CD4-positive, alpha-beta T cell (primary cell): ENCODE measurements at places on chromosomes 7 and 10.

GRCh38 chr7:99631295-99632109, 14.8 kb downstream of the ZSCAN25 start:
- H3K27me3 ChIP-seq = no peaks in the 10 kb centered on the region
- no peak for DNase-seq
- no peak overlapping the region for H3K27ac ChIP-seq
- H3K4me1 ChIP-seq = no peaks in the 10 kb centered on the region
- H3K36me3 ChIP-seq = peaks cover 71% of the 10 kb centered on the region

DNA sequence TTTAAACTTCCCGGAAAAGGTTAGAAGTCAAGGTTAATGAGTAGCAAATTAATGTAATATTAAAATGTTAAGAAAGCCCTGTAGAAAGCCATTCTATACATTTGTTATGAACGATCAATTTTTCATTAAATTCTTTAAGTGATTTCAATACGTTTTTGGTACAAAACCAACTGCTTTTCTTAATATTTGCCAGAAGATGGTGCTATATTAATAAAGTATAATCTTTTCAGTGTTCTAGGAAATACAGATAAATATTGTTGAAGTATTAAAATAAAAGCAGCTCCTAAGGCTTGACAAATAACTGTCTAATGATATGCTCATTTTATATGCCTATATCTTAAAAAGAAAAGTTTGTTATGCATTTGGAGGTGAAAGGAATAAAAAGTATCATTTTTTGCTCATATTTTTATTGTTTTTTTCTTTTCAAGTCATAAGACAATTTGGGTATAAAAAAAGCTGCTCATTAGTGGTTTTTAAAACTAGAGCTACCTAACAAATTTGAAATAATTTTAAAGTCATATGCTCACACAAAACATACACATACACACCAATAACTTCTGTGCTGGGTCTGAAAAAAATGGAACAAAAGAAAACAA, 130.3 kb upstream of the POT1 start:
- no peak for DNase-seq
- H3K27ac ChIP-seq = no peak overlapping the region
- no peaks in the 10 kb centered on the region for H3K36me3 ChIP-seq
- H3K27me3 ChIP-seq = no peaks in the 10 kb centered on the region
- no peaks in the 10 kb centered on the region for H3K4me1 ChIP-seq

GRCh38 chr10:23556727-23557440, 118.0 kb downstream of the OTUD1 start:
- H3K36me3 ChIP-seq = no peaks in the 10 kb centered on the region
- no peaks in the 10 kb centered on the region for H3K27me3 ChIP-seq
- no peak for DNase-seq
- no peak overlapping the region for H3K27ac ChIP-seq
- H3K4me1 ChIP-seq = no peaks in the 10 kb centered on the region

DNA sequence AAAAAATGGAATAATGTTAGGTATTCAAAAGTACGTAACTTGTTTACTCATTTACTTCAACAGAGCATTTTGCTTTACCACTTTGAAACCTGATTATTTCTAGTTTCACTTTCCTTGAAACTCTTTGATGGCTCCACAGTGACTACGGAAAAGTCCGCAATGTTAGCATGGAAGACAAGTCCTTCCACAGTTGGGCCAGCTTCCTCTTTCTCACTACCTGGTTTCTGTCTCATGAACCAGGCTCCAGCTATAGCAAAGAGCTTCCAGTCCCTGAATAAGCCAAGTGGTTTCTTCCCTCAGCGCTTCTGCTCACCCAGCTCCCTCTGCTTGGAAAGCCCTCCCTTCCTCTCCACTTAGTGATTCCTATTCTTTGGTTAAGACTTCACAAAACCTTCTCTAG, 44.8 kb upstream of the SLC16A12 start:
- H3K4me3 ChIP-seq = no peak overlapping the region
- H3K4me1 ChIP-seq = no peaks in the 10 kb centered on the region
- DNase-seq = no peak
- no peak overlapping the region for H3K27ac ChIP-seq

DNA sequence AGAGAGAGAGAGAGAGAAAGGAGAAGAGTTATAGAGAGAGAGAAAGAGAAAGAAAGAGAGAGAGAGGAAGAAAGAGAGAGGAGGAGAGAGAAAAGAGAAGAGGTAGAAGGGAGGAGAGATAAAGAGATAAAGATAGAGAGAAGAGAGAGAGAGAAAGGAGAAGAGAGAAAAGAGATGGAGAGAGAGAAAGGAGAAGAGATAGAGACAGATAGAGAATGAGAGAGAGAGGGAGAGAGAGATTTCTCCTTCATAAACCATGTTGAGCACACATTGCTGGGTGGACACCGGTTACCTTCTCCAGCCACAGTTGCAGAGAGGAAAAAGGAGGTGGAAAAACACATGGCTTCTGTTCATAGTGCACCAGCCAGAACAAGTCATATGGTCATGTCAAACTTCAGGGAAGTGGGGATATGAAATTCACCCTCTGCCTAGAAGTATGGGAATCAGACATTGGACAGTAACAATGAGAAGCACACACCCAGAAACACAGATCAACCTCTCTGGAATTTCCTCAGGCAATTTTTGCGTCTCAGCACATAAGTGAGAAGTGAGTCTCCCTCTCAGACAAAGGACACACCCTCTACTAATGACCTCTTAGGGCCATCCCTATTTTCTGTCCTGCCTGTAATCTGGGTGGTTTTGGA, 172.5 kb upstream of the SVIL start:
- peaks cover 1% of the 10 kb centered on the region for H3K4me1 ChIP-seq
- DNase-seq = no peak
- H3K27ac ChIP-seq = no peak overlapping the region

DNA sequence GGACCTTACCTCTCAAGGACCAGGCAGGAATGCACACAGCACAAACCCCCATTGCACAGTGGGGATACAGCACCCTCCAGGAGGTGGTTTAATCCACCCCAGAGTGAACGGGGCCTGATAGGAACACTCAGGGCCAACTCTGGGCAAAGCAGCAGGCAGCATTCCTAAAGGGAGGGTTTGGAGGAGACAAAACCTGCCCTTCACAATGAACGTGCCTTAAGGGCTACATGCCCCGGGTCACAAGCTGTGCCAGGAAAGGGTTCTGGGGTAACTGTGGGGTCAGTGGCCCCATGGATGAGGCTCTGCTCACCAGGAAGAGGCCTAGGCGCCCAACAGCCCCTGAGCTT, 1.1 kb downstream of the GPRIN2 start:
- H3K4me1 ChIP-seq = peaks cover 6% of the 10 kb centered on the region
- no peaks in the 10 kb centered on the region for H3K36me3 ChIP-seq

- no peak for DNase-seq
- no peaks in the 10 kb centered on the region for H3K36me3 ChIP-seq
- no peaks in the 10 kb centered on the region for H3K4me1 ChIP-seq
- H3K27me3 ChIP-seq = peaks cover 7% of the 10 kb centered on the region
- no peak overlapping the region for H3K27ac ChIP-seq
Observed at GRCh38 chr10:10849306-10849705, 168.4 kb upstream of the CELF2 start.

DNA sequence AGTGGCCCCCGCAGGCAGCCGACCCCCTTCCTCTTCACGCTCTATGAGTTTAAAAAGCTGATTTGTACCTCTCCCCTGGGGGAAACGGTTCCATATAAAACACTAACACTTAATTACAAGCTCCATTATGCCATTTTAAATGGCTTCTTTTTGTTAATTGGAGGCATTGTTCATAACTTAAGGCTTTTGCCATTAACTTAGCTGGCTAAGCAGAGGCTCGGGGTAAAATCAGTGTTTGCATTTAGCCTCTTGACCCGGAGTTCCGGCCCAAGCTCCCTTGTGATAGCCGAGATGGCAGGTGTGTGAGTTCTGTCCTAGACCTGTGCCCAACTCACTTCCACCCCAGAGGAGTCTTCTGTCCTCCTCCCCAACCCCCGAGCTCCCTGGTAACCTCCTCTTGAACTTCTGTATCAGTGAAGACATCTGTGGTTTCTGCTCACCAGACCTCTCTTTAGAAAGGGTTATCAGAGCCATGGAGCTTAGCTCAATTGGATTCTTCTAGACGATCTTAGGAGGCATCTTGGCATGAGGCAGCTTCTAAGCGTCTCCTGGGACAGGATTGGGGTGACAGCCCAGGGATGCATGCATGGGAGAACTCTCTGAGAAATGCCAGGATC, 34.2 kb upstream of the SH2B2 start:
- H3K4me1 ChIP-seq = no peaks in the 10 kb centered on the region
- no peaks in the 10 kb centered on the region for H3K27me3 ChIP-seq
- no peak overlapping the region for H3K27ac ChIP-seq
- H3K36me3 ChIP-seq = peaks cover 2% of the 10 kb centered on the region
- DNase-seq = no peak

- H3K27ac ChIP-seq = no peak overlapping the region
- no peaks in the 10 kb centered on the region for H3K27me3 ChIP-seq
- no peak for DNase-seq
- H3K4me1 ChIP-seq = no peaks in the 10 kb centered on the region
Observed at GRCh38 chr7:16604054-16604453, 41.5 kb downstream of the ANKMY2 start.

DNA sequence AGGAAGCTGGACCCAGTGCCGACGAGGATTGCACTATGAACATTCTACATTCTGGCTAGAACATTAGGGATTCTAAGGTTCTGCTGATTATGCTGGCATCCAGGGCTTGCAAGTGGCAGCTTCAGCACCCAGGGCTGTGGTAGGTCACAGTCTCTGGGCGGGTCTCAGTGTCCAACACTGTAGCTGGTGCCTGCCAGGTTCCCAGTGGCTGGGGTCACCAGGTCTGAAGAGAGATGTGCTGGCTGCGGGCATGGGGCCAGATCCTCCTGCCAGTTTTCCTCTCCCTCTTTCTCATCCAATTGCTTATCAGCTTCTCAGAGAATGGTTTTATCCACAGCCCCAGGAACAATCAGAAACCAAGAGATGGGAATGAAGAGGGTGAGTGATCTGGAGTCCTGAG, at the start of gene PTTG1IP2:
TSS of gene PTTG1IP2 (plus strand) at position 86 of the 400 bp plus-strand sequence. CDS start at position 234, 148 bp downstream.
- no peaks in the 10 kb centered on the region for H3K27me3 ChIP-seq
- no peak within 1 kb of the TSS for H3K4me3 ChIP-seq

GRCh38 chr10:101295261-101295660, 58.7 kb upstream of the BTRC start:
- no peak for DNase-seq
- no peak overlapping the region for H3K4me3 ChIP-seq

DNA sequence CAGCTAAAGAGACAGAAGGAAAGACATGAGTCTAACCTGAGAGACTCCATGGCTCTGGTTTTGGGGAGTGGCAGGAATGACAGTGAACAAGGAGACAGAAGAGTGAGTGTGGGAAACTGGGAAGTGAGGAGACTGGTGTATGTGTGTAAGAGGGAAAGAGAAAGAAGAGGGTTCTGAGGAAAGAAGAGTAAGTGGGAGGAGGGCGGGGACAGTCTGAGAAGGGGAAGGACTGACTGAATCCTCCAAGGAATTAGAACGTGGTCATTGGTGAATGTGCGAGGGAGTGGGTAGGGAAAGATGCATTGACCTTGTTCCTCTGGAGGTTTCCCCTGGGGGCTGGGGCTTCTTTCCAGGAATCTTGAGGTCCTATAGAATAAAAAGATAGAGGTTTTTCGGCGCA, 26.6 kb downstream of the WNT8B start:
- H3K4me3 ChIP-seq = no peak overlapping the region
- DNase-seq = no peak
- no peak overlapping the region for H3K27ac ChIP-seq
- peaks cover 49% of the 10 kb centered on the region for H3K36me3 ChIP-seq
- H3K27me3 ChIP-seq = no peaks in the 10 kb centered on the region

- no peaks in the 10 kb centered on the region for H3K36me3 ChIP-seq
- no peak for DNase-seq
- H3K4me1 ChIP-seq = peaks cover 15% of the 10 kb centered on the region
- no peaks in the 10 kb centered on the region for H3K27me3 ChIP-seq
- no peak overlapping the region for H3K4me3 ChIP-seq
Observed at GRCh38 chr10:96655461-96656197, 64.7 kb downstream of the PIK3AP1 start.

DNA sequence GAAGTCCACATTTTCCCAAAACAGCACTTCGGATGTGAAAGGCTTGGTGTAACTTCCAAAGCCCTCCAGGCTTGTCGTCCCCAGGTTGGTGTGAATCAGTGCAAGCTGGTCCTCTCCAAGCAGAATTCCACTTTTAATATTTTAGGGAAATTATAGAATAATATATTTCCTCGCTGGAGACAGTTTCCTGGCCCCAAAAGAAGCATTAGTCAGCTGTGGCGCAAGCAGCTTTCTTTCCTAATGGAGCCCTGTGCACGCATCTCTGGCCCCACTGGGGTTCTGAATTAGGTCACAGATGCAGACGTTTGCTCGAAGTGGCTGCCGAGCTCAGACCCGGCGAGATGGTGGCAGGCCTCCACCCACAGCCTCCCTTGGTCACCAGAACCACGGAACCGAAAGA, 33.3 kb upstream of the MNX1 start:
- H3K27ac ChIP-seq = no peak overlapping the region
- no peak for DNase-seq
- H3K36me3 ChIP-seq = no peaks in the 10 kb centered on the region
- H3K4me3 ChIP-seq = no peak overlapping the region
- H3K4me1 ChIP-seq = no peaks in the 10 kb centered on the region

- H3K27me3 ChIP-seq = no peaks in the 10 kb centered on the region
- no peaks in the 10 kb centered on the region for H3K4me1 ChIP-seq
- no peak overlapping the region for H3K27ac ChIP-seq
- H3K4me3 ChIP-seq = no peak overlapping the region
Observed at GRCh38 chr7:134293002-134293740, 23.6 kb downstream of the SLC35B4 start.

GRCh38 chr7:106736508-106737201, 75.7 kb upstream of the CCDC71L start:
- H3K4me1 ChIP-seq = peaks cover 8% of the 10 kb centered on the region
- H3K36me3 ChIP-seq = no peaks in the 10 kb centered on the region
- H3K27ac ChIP-seq = no peak overlapping the region
- H3K27me3 ChIP-seq = no peaks in the 10 kb centered on the region
